ENCODE measurements at places on chromosomes 5 and 9.
A peak's percentile ranks its signal among the peaks of the same experiment; 100 is the strongest.

- no peak for DNase-seq
These were observed 58.8 kb upstream of the IGFBPL1 start for GRCh38 chr9:38482918-38483592.

- no peak for DNase-seq
These were observed 686.5 kb upstream of the DMAC1 start for GRCh38 chr9:8486095-8486494.

DNA sequence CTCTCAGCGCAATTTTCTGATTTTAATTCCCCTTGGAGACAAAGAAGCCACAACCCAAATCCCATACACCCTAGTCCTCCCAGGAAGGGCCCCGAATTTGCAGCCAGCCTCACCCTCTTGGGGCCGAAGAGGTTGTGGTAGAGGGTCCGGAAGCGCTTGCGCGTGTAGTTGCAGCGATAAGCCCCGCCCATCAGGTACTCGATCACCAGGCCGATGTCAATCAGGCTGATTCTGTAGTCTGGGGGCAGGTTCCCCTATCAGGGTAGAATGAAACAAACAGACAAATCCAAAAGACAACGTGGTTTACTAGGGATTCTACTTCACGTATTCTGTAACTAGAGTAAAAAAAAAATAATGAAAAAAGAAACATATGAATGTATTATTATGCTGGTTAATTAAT is 210.6 kb upstream of the KLF9 start:
- DNase-seq = no peak

- no peak for DNase-seq
These were observed 216.7 kb downstream of the NFIB start for GRCh38 chr9:14097215-14097614.

- DNase-seq = no peak
These were observed 143.9 kb upstream of the STC2 start for GRCh38 chr5:173472164-173472563.

GRCh38 chr5:135149956-135150723 is 116.1 kb upstream of the PITX1 start:
- DNase-seq = no peak

- DNase-seq = no peak
These were observed 171.6 kb downstream of the FAM174A start for GRCh38 chr5:100706776-100707175.

GRCh38 chr5:137735555-137736284 is at the start of gene KLHL3:
Gene KLHL3 (minus strand): TSS chr5:137736089. CDS start chr5:137735646, 443 bp downstream.
- peak; percentile 60 for DNase-seq

DNA sequence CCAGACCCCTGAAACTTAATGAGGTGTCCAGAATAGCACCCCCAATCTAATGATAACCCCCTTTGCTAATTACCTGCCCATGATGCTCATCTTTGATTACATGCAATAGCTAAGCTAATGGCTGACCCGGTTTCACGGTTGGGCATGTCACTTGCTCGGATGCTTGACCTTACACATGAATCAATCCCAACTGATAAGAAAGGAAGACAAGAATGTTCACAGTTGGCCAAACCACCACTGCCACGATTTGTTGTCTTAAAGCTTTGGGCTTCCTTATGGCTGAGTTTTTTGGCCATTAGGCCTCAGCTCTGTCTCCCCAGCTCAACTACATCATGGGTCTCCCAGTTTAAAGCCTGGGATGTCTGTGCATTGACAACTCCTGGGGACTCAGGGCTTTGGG is 53.1 kb upstream of the TGFBR1 start:
- no peak for DNase-seq

DNA sequence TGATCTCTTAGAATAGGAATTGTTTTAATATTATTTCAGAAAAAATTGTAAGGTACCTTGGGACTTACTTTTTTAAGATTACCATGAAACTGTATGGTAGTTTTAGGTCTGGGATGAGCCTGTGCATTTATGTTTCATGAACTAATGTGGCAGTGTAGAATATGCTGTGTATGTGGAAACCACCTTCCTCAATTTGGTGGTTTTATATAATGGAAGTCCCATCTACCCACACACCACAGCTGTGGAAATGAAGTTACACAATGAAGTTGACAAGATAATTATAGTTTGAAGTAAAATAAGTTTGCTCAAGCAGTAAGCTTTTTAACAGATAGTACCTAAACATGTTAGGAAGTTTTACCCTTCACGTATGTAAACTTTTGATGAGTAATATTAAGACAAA is 24.4 kb downstream of the WDR36 start:
- no peak for DNase-seq

- no peak for DNase-seq
These were observed 731.8 kb upstream of the RGMB start for GRCh38 chr5:98041661-98042060.

DNA sequence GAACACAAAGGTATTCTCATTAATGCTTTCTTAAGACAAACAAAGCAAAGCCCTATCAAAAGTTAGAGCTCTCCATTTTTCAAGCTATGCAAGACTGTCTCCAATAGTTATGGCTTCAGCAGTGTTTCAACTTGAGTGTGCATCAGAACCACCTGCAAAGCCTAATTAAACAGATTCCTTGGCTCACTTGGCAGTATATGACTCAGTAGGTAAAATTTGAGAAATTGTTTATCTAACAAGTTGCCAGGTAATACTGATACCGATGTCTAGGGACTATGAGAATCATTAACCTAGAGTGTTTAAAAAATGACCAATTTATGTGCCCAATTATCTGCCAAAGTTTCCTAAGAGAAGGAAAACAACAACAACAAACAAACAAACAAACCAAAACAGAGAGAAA is 60.3 kb upstream of the PARP8 start:
- no peak for DNase-seq

GRCh38 chr5:13945271-13945670 is 783 bp upstream of the DNAH5 start:
- no peak for DNase-seq

GRCh38 chr5:134248256-134248655 is 22.4 kb upstream of the PPP2CA start:
- DNase-seq = no peak

GRCh38 chr9:89621676-89622075 is 16.9 kb downstream of the GADD45G start:
- DNase-seq = no peak

GRCh38 chr5:21225223-21226064 is 1237.4 kb upstream of the CDH18 start:
- DNase-seq = no peak

DNA sequence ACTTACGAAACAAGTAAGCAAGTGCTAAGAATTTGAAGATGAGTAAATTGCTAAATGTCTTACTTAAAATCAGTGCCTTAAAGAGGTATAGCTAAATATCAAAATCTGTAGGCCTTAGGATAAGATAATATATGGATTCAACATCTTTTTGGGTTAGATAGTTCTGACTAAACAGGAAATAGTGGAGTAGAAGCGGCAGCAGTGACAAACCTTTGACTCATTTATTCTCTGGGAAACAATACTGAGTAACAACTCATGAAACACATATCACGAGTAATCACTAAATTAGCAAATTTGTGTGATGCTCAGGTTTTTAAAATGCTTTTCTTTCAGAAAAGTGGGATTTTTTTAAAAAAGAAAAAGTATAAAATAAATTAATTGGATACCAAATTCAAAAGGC is 762.1 kb upstream of the TYRP1 start:
- no peak for DNase-seq

DNA sequence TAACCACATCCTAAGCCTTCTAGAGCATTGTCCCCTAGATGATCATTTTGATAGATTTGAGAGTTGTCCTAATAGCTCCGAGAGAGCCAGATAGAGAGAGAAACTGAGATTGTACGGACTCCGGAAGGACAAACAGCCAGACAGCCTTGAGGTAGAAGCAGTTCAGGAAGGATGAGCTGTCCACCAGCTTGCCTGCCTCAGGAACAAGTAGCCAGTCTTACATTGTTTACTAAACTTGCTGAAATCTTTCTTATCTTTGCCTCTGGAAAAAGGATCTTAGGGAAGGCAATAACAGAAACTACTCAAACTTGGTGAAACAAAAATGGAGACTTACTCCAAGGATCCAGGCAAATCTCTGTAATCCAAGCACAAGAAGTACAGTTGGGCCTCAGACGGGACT is 39.0 kb upstream of the SAP30L start:
- DNase-seq = no peak

GRCh38 chr5:176728831-176729251 is 81.5 kb upstream of the UNC5A start:
- DNase-seq = no peak

- no peak for DNase-seq
These were observed 74.3 kb upstream of the SPEF2 start for GRCh38 chr5:35543408-35543807.

GRCh38 chr9:96660692-96661248 is 5.7 kb upstream of the PRXL2C start:
- no peak for DNase-seq

DNA sequence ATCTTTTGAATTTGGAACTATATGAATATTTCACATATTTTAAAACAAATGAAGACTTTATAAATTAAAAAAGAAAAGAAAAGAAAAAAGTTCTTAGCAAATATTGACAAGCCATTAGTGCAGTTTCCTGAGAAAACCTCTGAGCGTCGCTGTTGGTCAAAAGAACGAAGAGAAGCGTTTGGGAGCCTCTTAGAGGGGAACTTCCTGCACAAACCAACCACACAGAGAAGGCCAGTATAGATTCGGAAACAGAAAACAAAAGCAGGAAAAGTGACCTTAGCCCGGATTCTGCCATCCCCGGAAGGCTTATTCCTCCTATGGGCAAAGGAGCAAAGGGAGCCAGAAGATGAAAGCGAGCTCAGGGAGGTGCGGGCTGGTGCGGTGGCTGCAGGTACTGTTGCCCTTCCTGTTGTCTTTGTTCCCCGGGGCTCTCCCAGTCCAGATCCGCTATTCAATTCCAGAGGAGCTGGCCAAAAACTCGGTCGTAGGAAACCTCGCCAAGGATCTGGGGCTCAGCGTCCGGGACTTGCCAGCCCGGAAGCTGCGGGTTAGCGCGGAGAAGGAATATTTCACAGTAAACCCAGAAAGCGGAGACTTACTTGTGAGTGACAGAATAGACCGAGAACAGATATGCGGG is at the start of gene PCDHGB2:
Gene PCDHGB2, plus strand, starts transcription at position 205 of the 637 bp plus-strand sequence. Its CDS starts 142 bp downstream, at position 347.
- no peak for DNase-seq

GRCh38 chr9:89010056-89010455 is 18.8 kb downstream of the S1PR3 start:
- DNase-seq = no peak

GRCh38 chr5:156497804-156498208 is 170.8 kb downstream of the SGCD start:
- DNase-seq = no peak

DNA sequence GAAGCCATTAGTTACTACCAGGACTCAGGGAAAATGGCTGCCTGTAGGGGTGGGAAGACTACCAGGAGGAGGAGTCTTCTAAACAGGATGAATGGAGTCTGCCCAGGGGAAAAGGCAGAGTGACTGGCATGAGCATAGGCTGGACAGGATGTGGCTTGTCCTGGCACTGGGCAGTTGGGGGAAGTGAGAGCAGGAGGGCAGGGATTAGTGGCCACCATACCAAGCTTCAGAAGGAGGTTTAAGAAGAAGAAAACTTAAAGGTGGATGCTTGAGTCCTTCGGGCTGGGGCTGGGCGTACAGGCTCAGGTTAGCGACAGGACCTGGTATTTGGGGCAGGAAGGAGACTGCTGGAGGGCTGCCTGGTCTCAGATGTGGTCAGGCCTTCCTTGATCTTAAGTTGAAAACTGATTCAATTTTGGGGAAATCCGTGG is 5.0 kb upstream of the NSD1 start:
- DNase-seq = no peak

DNA sequence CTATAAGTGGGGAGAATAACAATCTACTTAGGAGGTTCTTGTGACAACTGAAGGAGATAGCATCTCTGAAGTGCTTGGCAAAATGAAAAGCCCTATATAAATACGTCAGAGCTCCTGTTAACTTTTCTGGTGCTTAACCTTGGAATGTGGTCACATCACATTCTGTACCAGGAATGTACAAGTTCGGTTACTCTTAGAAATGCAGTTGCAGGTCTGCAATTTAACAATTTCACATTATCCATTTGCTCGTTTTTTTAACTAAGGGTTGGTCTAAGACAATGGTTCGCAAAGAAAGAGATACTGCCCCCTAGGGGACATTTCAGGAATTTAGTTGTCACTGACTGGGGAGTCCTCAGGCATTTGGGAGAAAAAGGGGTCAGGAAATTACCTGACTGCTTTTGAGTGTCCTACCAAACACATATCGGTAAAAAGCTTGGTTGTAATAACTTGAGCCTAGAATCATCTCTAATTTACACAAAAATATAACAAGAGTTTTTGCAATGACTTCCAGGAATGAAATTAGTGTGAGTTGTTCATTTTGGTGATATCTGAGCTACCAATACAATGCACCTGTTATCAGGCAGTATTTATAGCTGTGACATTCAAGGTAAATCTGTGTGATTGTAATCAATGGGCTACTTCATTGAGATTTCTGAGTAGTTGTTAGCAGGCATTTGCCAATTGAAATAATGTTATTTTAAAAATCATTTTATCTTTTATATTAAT is 5.4 kb upstream of the HBEGF start:
- DNase-seq = peak; percentile 87

GRCh38 chr9:17735859-17736258 is 157.0 kb downstream of the SH3GL2 start:
- no peak for DNase-seq

DNA sequence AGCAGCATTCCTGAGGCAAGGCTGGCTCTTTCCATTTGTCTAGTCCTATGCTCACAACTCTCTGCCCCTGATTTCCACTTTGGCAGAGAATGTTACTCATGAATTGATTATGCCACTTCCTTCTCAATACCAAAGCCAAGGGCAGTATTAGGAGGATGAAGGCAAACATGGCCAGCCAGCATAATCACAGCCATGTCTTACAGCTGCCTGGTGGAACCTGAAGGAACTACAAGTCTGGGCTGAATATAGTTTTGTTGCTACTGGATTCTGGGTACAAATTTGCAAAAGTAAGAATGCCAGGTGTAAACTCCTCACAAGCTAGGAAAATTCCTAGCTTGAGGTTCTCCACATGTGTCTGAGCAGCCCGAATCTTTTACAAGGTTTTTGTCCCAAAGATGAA is 4.2 kb downstream of the SIL1 start:
- no peak for DNase-seq

- no peak for DNase-seq
These were observed 145.9 kb downstream of the PRELID2 start for GRCh38 chr5:145689235-145689634.

- no peak for DNase-seq
These were observed 1726.5 kb downstream of the MAT2B start for GRCh38 chr5:165231821-165232508.

DNA sequence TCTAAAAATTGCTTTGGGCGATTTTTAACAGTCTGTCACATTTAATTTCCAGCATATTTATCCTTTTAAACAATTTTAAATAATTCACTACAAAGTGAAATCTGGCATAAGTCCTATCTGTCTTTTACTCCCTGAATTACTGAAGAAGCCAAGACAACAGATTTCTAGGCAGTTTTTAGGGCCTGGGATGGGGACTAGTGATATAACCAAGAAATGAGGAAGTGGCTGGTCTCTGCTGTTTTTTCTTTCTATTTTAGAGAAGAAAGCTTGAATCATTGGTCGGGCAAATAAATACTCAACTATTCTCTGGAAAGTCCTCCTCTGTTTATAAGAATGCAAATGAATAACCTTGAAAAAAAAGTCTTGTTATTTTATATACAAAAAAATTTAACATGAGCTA is 79.7 kb upstream of the SSBP2 start:
- no peak for DNase-seq

- no peak for DNase-seq
These were observed 145.3 kb downstream of the MLLT3 start for GRCh38 chr9:20476912-20477521.

- DNase-seq = peak; percentile 68
These were observed at the start of gene PRR7 for GRCh38 chr5:177446200-177447065. Gene PRR7 (plus strand): TSS chr5:177446814. CDS start chr5:177455068, 8,254 bp downstream.
